ENCODE measurements at places on chromosomes 13 and 19.

DNA sequence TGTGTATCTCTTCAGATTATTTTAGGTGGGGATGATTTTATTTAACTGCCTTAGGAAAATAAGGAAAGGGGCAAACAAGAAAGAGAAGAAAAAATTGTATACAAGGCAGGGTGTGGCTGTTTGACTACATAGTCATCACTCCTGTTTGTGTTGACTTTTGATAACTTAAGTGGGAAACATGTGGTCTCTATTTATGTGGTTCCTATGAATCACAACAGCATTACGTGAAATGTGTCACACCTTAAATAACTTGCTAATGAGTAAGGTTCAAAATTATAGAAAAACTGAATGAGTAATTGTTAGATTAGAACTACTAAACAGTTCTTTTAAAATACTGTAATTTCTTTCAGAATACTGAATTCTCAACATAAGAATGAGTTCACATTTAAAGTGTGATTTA lies 69.3 kb downstream of the LMO7 start:
- no peak for DNase-seq

GRCh38 chr13:106336668-106337067 lies 198.8 kb downstream of the EFNB2 start:
- DNase-seq: no peak

GRCh38 chr19:2207008-2207407 lies 29.1 kb downstream of the PLEKHJ1 start:
- DNase-seq: no peak

GRCh38 chr13:94454906-94455305 lies 24.6 kb downstream of the DCT start:
- no peak for DNase-seq

DNA sequence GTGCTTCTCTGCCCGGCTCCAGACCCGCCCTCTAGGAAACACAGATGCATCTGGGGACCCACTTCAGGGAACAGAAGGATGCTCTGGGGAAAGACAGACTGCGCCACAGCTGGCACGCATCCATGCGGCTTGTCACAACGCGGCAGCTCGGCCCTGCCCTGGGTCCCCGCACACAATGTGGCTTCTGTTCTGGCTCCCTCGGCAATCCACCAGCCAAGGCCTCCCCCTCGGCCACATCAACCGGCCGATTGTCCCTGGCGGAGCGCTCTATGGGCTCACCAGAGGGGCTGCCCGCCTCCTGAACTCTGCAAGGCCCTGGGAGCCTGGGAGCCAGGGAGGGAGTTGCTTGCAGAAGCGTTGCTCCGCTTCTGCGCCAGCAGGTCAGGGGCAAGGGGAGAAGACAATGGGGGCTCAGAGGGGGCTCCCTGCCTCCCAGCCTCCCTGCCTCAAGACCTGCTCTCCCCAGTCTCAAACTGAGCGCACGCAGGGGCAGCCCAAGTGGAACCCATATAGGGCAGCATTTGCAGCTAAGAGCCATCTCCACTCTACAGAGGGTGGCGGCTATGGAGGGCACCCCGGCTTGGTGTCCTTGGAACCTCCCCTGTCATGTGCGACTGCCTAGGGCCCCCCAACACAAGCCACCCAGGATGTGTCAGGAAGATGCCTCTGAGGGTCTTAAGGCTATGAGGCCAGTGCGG lies 37.9 kb downstream of the MLLT1 start:
- DNase-seq: no peak

- DNase-seq: no peak
These were observed 8.8 kb downstream of the ATP4B start for GRCh38 chr13:113649212-113649611.
